Bronchial epithelial cell (primary cell): ENCODE measurements at places on chromosomes 2 and 18. TPM values are rescaled to one million over a fixed set of nuclear protein-coding genes. Genes with fewer than 3 reads are reported as not detected.
A peak's percentile ranks its signal among the peaks of the same experiment; 100 is the strongest.

The OBSL1 gene
- 9.2 and 15.2 TPM in 2 replicates for total RNA-seq

The IL1RL1 gene
- total RNA-seq, result 65.8 and 162 TPM in 2 replicates

The ACADL gene
- 0.26 and 0.38 TPM in 2 replicates for total RNA-seq

The PRSS56 gene
- not detected in 2 replicates for total RNA-seq

The LYG2 gene
- total RNA-seq, result not detected in 2 replicates

GRCh38 chr18:46133534-46133933 lies 29.3 kb downstream of the HAUS1 start:
- DNase-seq, result no peak

- DNase-seq, result no peak
Observed at GRCh38 chr2:120861576-120862191, 126.0 kb downstream of the GLI2 start.

DNA sequence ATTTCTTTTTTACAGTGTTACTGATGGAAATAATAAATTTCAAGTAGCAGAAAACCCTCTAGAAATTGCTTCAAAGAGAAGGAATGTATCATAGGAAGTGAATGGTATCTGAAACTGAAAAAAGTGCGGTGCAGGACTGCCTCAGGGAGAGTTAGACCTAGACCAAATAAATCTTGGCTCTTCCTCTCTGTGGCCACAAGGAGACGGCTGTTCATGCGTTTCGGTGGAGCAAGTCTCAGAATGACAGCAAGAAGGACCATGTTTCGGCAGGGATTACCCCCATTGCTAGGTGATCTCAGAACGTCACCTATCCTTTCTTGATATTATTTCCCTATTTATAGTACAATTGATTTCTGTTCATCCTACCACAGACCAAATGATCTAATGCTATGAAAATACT lies 522.3 kb downstream of the SOX11 start:
- DNase-seq, result no peak

GRCh38 chr2:168155680-168156079 lies 91.7 kb downstream of the STK39 start:
- DNase-seq, result no peak

DNA sequence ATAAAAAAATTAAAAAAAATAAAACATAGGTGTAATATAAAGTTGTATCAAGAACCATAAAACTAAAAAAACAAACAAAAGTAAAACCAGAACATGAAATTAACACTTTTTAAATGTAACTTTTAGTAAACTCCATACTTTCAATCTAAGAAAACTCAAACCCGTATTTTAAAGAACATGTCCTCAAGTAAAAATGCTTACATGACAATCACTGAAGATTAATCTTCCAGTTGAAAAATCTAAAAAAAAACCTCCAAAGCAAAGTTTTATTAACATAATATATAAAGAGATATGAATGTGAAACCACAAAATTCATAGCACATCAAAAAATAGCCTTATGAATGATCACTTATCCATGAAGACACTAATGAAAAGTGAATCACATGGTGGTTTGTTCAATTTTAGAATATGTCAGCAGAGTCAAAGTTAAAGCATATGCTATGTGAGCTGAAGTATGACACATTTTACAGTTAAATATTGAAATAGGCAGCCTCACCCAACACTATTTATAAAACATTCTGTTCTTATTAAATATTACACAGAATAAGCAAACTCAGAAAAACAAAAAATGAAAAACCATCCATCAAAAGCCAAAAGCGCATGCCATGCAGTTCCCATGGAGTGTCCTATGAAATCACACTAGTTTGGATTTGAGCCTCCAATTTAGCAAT lies 23.1 kb upstream of the CHAC2 start:
- no peak for DNase-seq

- peak; percentile 95 for DNase-seq
Observed at GRCh38 chr2:215540658-215541057, 104.8 kb upstream of the FN1 start.

GRCh38 chr18:45628979-45629958 lies 14.0 kb downstream of the SLC14A2 start:
- DNase-seq, result peak; percentile 84

GRCh38 chr18:60962625-60963024 lies 370.6 kb upstream of the CDH20 start:
- DNase-seq, result no peak

DNA sequence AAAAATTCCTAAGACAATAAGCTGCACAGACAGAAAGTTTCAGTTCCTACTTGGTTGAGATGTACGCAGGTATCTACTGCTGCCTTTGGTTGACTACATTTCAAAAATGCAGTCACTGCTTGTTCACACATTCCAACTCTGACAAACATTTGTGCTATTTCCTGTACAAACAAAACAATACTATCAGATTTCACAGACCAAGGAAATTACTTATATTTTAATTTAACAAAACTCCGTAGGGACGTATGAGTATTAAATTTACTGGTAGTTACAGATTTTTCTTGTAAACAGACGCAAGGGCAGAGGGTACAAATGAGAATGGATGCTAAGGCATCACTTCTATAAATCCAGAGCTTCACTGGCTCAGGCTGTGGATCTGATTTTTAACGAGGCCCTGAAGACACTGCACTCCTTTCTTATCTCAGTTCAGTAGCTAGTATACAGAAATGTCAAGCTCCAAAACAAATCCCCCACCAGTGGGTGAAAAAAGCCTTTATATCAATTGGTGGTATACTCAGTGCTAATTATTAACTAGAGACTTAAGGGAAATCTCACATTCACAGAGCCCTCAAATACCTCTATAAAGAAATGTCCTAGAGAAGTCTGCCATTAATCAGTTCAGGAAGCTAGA lies 31.7 kb upstream of the TTC32 start:
- peak; percentile 94 for DNase-seq

GRCh38 chr2:205869439-205869838 lies 187.1 kb downstream of the NRP2 start:
- DNase-seq, result no peak

DNA sequence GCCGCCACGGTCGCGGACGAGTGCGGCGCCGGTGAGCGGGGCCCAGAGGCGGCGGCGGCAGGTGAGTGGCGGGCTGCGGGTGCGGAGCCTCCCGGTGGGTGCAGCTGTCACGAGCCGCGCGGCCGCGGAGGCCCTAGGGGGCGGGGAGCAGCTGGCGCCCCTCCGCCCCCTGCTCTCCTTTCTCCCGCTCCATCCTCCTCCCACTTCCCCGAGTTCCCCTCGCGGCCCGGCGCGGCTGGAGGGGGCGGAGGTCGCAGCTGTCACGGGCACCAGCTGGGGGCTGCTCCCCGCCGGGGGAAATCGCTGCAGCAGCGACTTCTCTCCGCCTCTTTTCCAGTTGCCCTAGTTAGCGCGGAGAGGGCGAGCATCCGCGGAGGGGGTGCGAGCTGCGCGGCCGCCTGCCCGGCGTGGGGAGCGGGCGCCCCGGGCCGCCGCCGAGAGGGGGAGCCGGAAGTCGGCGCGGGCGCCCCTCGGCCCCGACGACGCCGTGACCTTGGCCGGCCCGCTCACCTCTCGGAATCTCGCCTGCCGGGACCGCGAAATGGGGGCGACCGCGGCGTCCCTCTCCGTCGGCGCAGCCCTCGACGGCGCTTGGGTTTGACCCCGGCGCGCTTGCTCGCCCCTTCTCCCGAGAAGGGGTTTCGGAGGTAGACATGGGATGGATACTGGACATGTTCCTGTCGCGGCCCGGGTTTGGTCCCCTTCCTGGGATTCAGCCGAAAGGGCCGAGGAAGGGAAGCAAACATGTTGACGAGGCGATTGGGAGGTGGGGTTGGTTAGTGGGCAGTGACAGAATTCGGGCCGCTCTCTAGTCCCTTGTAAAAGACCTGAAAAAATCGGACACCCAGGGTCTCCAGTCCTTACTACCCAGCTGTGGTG lies 727 bp downstream of the NCOA1 start:
- DNase-seq, result no peak

- DNase-seq, result no peak
Observed at GRCh38 chr2:20491739-20492531, 45.1 kb downstream of the RHOB start.

- DNase-seq, result peak; percentile 29
Observed at GRCh38 chr18:42264497-42264896, 309.5 kb downstream of the PIK3C3 start.

GRCh38 chr2:40097691-40098385 lies 318.8 kb upstream of the THUMPD2 start:
- DNase-seq, result peak; percentile 81

DNA sequence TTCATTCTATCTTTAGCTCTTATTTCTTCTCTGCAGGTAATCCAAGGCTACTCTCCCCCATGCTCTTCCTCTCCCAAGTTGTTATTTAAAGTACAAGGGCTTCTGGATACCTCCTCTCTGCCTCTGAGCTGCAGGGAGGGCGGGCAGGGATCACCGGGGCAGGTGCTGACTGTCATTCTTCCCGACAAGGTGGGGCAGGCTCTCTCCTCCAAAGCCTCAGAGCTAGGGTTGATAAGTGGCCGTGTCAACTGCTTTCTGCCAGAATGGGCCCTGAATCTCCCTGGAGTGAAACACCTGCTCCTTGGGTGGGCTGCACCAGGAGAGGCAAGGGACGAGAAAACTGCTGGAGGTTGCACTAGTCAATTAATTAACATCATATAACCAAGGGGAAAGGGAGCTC lies 250.3 kb downstream of the SLC4A3 start:
- no peak for DNase-seq

DNA sequence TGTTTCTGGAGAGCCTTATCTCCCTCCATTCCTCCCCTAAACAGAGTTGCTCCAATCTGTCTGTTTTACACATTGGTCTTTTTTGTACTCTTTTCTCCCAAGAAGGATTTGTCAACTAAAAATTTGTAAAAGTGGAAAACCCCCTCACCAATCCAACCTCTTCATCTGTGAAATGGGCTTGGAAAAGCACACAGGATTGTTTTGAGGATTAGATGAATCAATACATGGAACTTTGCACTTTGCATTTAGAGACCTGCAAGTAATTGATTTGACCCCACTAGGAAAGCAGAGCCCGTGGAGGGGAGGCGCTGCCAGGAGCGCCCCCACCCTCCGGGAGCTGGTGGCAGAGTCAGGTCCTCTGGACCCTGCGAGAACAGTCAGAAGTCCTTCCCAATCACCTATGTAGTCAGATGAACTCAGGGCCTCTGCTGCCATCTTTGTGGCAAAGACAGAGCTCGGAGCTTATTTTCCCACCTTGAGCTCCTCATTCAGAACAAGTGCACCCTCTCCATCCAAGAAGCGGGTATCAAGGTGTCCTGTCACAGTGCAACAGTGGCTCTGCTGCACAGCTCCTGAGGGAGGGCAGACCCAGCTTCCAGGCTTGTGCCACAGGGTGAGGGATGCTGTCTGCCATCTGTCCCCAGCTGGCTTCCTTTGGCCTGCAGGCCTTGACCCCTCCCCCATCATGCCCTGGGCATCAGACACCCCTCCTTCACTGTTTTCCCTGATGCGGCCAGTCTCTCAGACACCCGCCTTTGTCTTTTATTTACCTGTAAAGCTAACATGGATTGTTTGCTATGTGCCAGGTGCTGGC lies 1.7 kb upstream of the TMEM185B start:
- DNase-seq, result no peak

DNA sequence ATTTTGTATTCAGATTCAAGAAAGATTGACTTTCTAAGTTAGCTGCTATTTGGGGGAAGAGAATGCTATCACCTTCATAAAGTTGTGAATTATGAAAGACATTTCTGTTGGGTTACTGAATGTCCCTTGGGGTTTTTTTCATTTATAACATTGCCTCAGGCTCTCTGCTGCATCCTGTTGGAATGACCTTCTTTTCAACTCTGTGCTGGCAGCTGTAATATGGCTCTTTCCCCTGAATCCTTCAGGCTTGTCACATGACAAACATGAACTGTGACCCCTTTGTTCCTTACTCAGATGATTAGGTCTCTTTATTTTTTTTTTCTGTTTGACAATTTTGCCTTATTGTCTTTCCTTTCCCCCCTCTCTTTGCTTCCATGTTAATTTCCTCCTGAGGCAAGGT lies 159.8 kb downstream of the TAF4B start:
- DNase-seq, result peak; percentile 22

- DNase-seq, result no peak
Observed at GRCh38 chr18:62294073-62294472, 31.0 kb upstream of the TNFRSF11A start.

DNA sequence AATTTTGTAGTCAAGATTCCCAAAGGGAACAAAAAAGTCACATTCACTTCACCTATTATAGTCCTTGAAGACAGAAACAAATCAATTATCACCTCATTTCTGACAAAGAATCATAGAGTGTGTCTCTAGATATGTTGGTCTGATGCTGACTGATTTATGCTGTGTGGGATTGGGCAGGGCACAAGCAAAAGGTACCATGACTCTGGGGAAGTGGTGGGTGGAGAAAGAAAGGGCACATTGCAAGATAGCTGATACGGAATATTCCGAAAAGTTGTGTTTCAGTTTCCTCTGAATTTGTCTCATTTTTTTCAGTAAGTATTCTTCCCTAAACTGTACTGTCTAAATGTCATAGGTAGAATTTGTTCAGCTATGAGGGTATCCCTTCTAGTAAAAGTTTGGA lies 268.0 kb downstream of the MREG start:
- no peak for DNase-seq
